ENCODE measurements at places on chromosomes 12 and 14.

- no peak for DNase-seq
Observed at GRCh38 chr12:106197906-106198623, 49.8 kb downstream of the CKAP4 start.

GRCh38 chr12:124940143-124940392 is 25.6 kb upstream of the UBC start:
- DNase-seq = no peak

DNA sequence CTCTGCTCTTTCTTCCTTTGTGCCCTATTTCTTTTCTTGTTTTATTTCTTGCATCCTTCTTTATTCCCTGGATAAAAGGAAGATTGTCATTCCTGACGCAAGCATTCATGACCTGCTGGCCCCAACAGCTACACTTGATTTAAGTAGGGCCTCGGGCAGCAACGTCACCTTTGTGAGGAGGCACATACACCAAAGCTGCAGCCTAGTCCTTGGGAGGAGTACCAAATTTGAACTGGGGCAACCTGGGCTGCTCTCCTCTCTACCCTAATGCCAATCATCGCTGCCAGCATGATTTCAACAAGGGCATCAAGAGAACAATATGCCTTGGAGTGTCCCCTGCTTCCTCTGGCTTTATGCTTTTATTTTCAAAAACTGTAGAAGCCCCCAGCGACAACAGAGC is 76.4 kb downstream of the C12orf50 start:
- no peak for DNase-seq

DNA sequence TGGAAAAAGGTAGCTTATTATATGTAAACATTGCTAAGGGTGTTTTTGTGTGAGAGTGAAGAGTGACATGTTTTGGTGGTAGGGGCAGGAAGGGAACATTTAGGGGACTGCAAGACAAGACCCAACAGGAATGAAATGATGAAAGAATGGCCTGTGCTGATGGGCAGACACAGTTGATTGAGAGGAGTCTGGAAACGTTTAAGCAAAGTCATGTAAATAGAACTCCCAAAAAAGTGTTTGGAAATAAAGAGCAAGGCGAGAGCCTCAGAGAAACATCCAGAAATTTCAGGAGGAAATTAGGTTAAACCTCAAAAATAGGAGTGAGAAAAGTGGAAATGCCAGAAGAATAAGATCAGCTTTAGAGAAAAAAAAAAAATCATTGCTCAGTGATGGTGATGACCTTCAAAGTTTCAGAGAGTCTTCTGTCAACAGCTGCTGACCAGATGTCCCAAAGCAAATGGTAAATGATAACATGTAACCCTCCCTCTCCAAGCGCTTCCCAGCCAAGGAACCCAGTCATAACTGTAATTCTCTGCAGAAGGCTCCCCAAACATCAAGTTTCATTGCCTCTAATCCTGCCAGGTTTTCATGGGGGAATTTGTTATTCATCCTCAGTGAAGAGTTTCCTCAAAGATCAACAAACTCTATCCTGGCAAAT is 223.2 kb upstream of the FAR2 start:
- no peak for DNase-seq

DNA sequence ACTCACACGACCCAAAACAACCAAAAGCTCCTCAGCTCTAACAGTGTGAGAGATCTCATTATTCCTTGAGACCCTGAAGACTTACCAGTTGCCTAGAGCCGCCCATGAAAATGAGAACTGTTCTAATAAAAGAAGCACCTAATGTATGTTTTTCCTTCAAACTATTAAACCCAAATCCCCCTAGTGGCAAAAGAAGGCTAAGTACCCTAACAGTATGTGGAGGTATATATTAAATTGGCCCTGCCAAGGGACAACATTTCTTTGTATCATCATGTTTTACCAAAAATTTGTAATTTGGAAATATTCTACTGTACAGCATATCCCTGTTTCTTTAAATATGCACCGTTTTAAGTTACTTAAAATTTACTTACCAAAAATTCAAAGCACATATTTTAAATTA is 38.0 kb upstream of the PPFIA2 start:
- DNase-seq = no peak

GRCh38 chr12:13208533-13209435 is 12.3 kb downstream of the EMP1 start:
- no peak for DNase-seq

- DNase-seq = no peak
Observed at GRCh38 chr12:42473130-42473529, 116.4 kb downstream of the PRICKLE1 start.

- no peak for DNase-seq
Observed at GRCh38 chr12:107759410-107759809, 1.5 kb downstream of the PRDM4 start.

GRCh38 chr12:49863946-49864797 is 21.3 kb upstream of the BCDIN3D start:
- no peak for DNase-seq

Data from GDM1 (cell line).